ENCODE measurements at places on chromosomes 4 and X.
A peak's percentile ranks its signal among the peaks of the same experiment; 100 is the strongest.

DNA sequence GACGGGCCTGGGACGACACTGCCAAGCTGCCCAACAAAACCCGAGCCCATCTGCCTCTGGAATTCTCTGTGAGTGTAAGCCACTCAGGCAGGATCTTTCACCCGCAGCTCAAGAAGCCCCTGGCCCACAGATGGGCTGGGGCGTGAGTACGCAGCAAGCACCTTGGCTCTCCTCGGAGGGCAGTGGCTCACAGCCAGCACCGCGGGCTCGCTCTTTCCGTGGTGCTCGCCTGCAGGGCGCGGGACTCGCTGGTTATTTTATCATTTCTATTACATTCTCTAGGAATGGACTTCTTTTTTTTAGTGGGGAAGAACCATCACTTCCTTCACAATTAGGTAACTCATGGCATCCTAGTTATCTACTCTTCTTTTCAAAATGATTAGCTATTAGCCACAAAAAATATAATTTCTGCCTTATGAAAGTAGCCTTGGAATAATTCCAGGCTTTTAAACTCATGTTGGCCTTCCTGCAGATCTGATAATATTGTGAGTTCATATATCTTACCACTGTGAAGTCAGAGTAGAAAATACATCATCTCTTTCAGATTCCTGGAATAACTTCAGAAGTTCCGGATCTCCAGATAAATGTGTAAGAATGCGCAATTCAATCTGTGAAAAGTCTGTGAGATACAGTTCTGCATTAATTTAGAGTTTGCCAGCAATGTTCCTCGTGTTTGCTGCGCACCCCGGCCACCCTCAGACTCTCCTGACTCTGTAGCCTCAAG is 68.6 kb downstream of the NAT8L start:
- no peak for DNase-seq

- DNase-seq: no peak
Measured at GRCh38 chrX:101415180-101416145, 7.4 kb downstream of the HNRNPH2 start.

- no peak for DNase-seq
Measured at GRCh38 chr4:139144161-139144859, 32.7 kb downstream of the ELF2 start.

DNA sequence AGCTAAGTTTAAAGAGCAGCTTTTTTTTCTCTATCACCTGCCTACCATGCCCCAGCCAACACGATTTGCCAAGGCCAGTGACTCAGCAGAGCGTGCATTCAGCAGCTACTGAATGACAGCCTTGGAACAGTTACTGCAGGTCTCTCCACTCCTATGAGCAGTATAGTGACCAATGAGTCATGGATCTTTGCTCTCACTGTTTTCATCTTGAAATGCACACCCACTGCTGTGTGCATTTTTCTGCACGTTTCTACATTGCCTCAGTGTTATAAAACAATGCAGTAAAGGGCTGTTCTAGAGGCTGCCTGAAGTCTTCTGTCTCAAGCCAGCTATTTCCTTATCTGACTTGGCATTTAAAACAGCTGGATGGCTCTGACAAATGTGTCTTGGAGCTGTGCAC is 66.0 kb upstream of the C4orf54 start:
- DNase-seq: no peak

DNA sequence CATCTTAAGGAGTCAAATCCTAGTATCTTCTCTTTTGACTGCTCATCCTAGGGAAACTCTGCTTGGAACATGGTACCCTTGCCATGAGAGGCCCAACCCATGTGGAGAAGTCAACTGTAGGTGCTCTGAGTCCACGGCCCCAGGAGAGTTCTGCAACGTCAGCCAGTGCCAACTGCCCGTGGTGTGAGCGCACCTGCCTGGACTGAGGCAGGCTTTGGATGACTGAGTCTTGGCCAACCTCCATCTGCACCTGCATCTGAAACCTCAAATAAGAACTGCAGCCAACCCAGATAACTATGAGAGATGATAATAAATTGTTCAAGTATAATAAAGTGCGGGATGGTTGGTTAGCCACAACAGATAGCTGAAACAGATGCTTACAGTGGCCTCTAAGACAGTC is 772.0 kb downstream of the TRIML1 start:
- DNase-seq: no peak

- no peak for DNase-seq
Measured at GRCh38 chr4:158496030-158496741, 25.5 kb upstream of the RXFP1 start.

DNA sequence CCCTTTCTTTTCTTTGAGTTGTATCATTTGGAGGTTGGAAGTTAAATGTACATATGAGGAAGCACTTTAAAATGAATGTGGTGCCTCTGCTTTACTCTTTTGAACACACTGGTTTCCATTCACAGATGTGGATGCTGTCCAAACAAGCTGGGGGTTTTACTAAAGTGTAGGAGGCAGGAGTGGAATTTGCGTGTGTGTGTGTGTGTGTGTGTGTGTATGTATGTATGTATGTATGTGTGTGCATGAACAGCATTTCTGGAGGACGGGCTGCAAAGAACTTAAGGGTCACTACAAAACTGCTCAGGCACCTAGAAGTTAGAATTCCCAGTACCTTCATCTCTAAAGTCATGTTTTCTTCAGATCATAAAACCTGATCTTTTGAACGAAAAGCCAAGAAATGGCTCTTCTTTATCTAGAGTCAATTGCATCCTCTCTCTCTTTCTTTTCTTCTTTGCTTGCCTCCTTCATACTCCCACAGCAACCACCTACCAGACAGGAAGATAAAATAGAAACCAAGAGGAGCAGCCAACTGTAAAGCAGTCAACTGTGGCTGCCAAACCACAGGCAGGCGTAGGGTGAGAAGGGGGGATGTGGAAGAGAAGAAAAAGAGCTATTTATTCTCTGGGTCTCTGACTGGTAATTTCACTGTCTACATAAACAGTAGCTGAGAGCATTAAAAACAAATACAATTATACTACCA is 177.0 kb upstream of the RASGEF1B start:
- peak; percentile 19 for DNase-seq

- DNase-seq: no peak
Measured at GRCh38 chr4:16609170-16609758, 289.2 kb downstream of the LDB2 start.

DNA sequence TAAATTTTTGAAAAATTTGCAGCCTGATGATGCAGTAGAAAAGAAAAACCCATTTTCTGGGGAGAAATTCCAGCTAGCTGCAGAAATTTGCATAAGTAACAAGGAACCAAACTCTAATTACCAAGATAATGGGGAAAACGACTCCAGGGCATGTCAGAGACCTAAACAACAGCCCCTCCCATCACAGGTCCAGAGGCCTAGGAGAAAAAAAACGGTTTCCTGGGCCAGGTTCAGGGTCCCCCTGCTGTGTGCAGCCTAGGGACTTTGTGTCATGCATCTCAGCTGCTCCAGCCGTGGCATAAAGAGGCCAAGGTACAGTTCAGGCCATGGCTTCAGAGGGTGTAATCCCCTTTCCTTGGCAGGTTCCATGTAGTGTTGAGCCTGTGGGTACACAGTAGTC is 733.7 kb upstream of the CT83 start:
- no peak for DNase-seq

DNA sequence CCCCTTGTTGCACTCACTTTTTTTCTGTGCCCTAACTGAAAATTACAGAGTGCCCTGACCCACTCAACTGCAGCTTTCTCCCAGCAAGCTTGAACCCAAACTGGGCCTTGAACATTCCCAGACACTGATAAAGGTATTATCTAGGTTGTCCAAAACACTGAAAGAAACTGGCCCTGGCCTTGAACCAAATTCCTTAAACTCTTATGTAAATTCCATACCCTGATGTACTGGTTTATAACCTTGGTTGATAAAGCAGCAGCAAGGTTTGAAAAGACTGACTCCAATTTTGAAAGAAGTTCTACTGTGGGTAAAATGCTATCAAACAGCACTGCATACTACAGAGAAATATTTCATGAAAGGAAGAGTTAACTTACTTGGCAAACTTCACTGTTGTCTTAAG is 125.6 kb downstream of the PHF8 start:
- no peak for DNase-seq

DNA sequence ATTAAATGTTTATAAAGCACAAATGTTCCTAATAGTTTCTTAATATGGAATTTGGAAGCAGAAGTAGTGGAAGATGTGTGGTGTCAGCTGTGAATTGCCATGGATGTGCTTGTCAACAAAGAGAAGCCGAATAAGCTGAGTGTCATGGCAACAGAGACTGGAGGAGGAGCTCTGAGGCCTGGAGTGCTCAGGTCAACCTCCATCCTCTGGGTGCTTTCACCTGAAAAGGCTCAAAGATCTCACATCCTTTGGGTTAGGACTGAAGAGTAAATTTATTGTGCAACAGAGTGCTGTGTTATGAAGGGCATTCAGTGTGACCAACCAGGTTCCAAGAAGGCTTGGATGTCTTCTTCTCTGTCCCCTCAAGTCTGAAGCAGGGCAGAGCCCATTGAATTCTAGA is 18.7 kb downstream of the SGMS2 start:
- DNase-seq: no peak

DNA sequence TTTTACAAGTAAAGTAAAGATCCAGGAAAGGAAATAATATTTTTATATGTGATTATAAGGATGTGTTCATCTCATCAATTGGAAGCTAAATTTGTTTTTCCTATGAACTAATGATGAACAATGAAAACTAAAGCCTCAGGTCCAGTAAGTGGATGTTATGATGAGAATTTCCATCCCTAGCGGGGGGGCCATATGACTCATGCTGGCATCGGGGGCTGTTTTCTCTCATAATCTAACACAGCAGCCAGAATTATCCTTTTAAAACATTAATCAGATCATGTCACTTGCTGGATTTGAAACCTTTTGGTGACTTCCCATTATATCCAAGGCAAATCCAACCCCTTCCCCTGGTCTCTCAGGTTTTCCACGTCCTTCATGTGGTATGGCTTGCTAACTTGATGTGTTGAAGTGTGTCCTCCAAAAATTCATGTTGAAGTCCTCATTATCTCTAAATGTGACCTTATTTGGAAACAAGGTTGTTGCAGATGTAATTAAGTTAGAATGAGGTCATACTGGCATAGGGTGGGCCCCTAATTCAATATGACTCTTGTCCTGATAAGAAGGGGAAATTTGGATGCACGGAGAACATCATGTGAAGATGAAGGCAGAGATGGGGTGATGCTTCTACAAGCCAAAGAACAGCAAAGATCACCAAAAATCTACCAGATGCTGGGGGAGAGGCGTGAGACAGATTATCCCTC is 96.8 kb downstream of the AKAP4 start:
- DNase-seq: no peak

DNA sequence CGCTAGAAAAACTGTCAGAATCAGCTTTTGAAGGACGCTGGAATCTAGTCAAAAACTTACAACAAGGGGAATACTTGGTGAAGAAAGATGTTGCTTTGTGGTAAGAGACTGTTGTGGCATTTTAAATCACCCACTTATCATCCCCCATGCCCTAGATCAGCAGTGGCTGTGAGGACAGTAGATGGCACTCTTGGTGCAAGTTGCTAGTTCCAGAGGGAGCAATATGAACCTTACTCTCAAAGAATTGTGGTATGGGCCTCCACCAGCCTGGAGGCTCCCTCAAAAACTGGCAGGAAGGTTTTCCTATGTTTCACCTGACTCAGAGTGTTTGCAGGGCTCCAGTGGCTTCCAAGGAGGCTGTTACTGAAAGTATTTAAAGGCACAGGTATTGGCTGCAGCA is 37.7 kb upstream of the SLC16A2 start:
- no peak for DNase-seq

DNA sequence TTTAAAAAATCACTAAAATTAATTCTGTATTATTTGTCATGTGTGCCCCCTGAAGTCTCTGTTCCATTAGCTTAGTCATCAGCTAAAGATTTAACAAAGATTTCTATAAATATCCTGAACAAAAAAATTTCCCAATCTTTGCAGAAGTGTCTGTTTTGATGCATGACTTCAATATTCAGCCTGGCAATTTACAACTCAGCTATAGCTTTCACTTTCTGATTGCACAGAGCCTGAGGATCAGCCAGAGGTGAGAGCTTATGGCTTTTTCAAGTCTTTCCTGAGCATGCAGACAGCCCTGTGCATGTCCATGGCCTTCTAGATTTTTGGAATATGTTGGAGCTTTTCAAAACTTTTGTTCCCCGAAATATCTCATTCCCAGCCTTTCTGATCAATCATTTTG is 420.1 kb downstream of the ZNF674 start:
- DNase-seq: no peak

- DNase-seq: no peak
Measured at GRCh38 chr4:7549866-7550265, 115.1 kb upstream of the PSAPL1 start.

DNA sequence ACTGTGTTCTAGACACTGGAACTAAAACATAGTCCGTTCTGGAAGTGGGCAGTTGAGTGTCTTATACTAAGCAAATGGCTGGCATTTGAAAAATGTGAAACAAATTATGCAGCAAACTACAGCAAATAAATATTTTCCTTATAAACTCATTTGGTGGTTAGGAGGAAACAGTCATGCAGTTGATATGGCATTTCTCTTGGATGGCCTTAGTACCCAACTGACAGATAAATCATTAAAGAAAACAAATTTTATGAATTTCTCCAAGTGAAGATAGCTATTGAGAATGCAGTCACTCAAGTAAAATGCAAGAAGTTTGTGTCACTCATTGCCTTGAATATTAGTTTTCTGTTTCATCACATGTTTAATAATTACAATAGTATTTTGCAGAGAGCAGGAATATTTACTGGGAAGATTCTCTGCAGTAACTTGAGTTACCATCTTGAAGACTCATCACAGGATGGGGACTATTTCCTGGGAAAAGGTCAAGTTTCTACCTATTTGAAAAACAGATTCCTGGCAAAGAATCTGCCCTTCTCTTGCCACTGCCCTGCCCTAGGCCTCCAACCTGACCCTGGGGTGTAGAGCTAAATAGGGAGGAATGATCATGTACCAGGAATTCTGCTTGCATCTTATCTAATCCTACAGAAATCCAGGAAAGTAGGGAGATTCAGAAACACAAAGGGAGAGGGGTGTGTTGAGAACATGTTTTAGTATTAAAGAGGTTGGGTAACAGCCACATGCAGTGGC is 105.9 kb downstream of the SH3RF1 start:
- no peak for DNase-seq

- DNase-seq: no peak
Measured at GRCh38 chr4:6722891-6723290, 6.9 kb downstream of the BLOC1S4 start.

DNA sequence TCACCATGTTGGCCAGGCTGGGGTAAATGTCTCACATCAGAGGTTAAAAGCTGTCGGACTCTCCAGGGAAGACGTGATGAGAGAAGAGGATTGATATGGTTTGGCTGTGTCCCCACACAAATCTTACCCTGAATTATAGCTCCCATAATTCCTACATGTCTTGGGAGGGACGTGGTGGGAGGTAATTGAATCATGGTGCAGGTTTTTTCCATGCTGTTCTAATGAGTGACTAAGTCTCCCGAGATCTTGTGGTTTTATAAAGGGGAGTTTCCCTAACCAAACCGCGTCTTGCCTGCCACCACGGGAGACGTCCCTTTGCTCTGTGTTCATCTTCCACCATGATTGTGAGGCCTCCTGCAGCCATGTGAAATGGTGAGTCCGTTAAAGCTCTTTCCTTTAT is 64.4 kb downstream of the ASMT start:
- no peak for DNase-seq

All from GM12864 (cell line).